Activated naive CD8-positive, alpha-beta T cell treated with anti-CD3 and anti-CD28 coated beads, Interleukin-2, amount 50 U/mL, for 16 hours (primary cell): ENCODE measurements at places on chromosomes 1 and 21.

DNA sequence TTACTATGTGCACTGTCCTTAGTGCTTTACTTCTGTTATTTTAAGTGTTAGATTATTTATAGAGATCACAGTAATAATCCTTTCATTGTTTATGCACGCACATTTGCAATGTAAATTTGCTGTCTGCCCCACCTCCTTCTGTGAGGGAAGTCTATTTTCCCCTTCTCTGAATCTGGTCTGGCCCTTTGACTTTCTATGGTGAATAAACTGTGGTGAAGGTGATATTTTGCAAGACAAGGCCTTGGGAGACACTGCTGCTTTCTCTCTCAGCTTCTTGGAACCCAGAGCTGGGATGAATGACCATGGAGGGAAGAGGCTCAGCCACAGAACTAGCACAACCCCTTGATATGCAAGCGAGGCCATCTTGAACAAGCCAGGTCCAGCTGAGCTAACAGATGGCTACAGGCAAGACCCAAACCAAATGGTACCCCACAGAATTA is 156.3 kb downstream of the ST6GALNAC3 start:
- no peak for DNase-seq

- no peak for DNase-seq
Measured at GRCh38 chr1:51445351-51446090, 73.5 kb downstream of the EPS15 start.

- DNase-seq = no peak
Measured at GRCh38 chr1:246005067-246005466, 502.0 kb downstream of the SMYD3 start.

DNA sequence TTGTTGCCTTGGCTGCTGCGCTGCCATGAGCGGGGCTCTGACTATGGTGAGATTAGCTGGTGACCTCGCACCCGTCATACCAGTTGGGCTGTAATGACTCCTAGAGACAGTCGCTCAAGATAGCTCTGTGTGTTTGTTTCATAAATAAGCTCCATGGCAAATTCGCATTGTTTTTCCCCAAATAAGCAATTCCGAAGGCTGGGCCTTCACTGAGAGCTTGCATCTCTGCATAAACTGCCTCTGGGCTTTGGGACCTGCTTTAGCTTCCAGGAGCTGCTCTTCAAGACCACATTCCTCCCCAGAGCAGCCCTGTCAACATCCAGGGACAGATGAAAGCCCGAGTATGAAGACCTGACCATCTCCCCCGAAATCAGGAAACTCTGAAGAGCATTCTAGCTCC is 40.7 kb upstream of the SCCPDH start:
- no peak for DNase-seq

- DNase-seq = no peak
Measured at GRCh38 chr1:234170067-234170466, 203.2 kb upstream of the COA6 start.

DNA sequence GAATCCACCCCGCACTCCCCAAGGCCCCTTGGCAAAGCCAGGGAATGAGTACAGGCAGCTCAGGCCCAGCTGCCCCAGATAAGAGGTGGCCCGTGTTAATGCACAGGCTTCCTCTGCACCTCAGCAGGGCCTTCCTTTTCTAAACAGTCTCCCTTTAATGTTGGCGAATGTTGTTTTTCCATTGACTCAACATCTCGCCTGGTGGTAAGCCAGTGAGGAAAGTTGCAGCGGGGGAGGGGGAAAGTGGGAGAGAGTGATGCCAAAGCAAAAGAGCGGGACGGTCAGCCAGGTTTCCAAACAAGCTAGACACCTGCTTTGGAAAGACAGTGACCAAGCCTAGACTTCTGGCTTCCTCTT is 10.3 kb upstream of the PROX1 start:
- DNase-seq = no peak

DNA sequence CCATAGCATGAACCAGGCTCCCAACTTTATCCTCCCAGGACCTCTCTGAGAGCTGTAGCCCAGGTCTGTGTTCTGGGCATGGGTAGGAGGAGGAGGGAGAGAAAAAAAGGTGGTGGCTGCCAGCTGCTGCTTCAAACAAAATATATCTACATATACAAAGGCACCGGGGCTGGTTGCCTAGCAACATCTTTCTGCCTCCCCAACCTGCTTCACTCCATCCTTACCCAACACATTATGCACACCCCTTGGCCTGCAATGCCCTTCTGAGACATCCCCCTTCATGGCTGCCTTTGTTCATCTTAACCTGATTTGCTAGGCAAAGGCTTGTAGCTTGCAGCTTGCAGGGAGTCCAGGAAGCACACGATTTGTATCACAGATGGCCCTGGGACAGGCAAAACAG is 27.2 kb upstream of the ATP1A1 start:
- no peak for DNase-seq

DNA sequence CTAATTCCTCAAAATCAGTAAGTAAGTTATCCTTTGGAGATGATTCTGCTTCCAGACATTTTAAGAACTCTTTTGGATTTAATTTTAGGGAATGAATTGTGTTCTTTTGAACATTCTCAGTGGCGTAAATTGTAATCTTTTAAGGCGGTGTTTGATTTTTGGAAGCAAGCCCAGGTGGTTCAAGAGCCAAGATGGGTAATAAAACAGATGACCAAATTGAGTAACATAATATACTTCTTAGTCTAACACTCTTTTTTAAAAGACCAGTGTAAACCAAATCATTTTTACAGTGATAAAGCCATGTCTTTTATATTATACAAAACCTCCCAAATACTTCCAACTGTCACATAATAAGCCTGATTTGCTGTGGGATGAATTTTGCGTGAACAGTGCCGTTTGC is 133.8 kb downstream of the LRRC40 start:
- DNase-seq = no peak

GRCh38 chr1:116755066-116755465 is 836 bp downstream of the CD2 start:
- no peak for DNase-seq

DNA sequence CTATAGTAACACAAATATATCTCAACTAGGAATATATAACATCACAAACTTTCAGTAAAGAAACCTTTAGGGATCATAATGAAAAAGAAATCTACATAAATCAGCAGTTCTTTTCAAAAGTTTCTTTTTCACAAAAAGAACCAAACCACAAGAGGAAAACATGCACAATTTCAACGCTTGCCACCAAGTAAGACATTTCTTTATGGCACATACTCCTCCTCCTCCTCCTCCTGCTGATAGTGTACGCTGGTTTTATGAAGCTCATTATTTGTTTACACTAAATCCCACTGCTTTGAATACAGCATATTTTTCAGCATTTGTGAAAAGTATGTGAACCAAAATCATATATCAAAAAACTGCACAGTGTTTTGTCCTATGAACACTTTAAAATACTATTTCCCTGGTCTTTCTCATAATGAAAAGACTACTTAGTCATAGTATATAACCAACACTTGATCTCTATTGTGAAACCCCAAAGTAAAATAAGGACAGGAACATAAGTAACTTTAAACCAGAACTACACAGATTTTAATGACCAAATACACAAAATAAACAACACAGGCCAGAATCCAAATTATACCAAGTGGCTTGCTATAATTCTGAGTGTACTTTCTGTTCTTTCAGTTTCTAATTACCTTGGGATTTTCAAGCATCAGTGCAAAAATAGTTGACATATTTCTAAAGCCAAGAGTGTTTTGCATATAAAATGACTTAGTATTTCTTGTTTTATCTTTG is 184.2 kb downstream of the EIF4G3 start:
- no peak for DNase-seq

DNA sequence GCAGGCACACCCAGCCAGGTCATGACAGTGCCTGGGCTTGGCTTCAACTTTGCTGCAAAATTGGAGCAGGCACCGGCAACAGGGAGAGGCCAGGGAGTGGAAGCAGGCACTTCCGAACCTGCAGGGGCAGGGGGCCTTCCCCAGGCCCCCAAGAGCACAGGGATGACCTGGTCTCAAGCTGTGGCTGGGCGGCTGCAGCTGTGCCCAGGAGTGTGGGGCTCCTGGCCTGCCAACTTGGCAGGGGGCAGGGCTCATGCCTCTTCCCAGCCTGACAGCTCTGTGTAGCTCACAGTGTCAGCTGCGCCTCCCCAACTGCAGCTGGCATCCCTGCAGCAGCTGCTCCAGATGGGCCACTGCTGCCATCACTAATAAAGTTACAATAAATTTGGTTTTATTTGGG is 51.5 kb upstream of the SCYL3 start:
- no peak for DNase-seq

DNA sequence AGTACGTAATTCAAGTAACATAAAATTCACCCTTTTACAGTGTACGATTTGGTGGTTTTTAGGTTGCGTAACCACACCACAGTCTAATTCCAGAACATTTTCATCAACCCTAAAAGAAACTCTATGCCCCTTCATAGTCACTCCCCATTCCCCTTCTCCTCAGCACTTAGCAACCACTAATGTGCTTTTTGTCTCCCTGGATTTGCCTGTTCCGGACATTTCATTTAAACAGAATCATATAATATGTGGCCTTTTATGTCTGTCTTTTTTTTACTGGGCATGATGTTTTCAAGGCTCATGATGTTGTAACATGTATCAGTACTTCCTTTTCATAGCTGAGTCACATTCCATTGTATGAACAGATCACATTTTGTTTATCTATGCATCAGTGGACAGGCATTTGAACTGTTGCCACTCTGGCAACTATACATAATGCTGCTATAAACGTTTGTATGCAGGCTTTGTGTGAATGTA is 20.8 kb downstream of the OBSCN start:
- DNase-seq = no peak

DNA sequence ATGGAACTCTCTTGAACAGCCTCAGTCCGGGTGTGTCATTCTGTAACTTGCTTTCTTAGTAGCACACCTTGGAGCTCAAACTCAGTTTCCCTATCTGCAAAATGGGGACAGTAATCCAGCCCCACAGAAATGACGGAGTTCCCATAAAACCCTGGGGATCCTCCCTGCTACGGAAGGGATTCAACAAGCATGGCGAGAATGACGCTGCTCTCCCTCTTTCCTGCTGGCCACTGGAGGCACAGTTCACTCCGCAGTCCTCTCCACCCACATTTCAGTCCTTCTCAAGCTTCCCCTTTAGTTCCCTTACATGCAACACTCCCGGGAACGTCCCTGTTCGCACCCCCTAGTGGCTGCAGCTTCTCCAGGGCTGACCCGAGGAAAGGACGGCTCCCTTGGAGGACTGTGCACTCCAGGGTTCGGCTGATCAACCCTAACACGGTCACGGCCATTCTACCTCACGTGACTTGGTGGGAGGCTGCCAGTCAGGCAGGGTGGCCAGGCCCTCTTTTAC is 20.6 kb downstream of the RUNX3 start:
- no peak for DNase-seq

GRCh38 chr1:43522776-43523480 is 7.8 kb upstream of the PTPRF start:
- no peak for DNase-seq

- DNase-seq = no peak
Measured at GRCh38 chr1:158930504-158930903, 848 bp upstream of the PYHIN1 start.

DNA sequence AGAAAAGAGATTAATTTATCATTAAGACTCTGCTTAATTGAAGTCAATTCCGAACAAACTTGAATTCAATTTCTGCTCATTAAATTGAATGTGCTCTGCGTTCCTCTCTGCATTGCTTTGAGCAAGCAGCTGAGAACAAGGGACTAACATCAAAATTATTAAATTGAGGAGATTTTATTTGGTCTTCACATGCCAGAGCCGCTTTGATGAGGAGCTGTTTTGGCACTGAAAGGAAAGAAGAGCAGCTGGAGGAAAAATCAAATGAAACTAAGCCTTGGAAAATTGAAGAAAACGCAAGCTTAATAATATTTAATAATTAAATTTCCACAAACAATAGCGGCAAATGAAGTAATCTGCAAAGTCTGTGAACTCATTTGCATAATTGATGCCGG is 222.0 kb upstream of the PKN2 start:
- no peak for DNase-seq

DNA sequence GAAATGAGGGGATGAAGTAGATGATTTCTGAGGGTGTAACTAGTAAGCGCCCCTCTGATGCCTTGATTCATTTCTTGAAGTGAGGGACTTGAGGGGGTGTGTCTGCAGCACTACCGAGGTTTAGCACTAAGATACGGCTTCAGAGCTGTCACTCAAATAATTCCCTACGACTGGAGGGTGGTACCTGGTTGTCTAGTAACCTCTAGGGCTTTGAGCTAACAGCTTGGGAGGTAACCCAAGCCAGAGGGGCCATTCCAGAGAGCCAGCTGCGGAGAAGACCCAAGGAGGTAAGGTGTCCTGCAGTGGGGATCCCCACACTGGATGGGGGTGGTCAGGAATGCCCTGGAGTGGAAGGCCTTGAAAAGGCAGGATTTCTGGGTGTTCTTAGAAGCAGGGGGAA is at the start of gene TTC24:
TSS of gene TTC24 (plus strand) at position 252 of the 400 bp plus-strand sequence. CDS start 1,642 bp downstream, outside the sequence.
- DNase-seq = no peak

DNA sequence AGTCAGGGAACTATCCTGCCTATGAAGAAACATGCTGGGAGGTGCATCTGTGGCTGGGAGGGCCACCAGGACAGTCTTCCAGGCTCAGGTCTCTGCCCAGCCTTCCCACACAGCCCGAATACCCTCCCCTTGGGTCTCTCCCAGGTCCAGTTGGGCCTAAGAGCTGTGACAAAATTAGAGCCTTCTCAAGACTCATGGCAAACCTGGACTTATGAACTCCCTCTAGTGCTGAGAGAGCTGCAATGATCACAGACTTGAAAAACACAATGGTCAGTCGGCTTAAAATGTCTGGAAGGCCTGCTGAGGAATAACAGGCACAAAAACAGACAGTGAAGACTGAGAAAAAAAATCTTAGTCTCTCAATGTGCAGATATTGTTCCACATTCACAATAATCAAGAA is 325.1 kb downstream of the BRINP2 start:
- no peak for DNase-seq

GRCh38 chr21:35414507-35415139 is 365.5 kb upstream of the RUNX1 start:
- no peak for DNase-seq

- no peak for DNase-seq
Measured at GRCh38 chr1:9443913-9444445, 95.3 kb upstream of the SLC25A33 start.

DNA sequence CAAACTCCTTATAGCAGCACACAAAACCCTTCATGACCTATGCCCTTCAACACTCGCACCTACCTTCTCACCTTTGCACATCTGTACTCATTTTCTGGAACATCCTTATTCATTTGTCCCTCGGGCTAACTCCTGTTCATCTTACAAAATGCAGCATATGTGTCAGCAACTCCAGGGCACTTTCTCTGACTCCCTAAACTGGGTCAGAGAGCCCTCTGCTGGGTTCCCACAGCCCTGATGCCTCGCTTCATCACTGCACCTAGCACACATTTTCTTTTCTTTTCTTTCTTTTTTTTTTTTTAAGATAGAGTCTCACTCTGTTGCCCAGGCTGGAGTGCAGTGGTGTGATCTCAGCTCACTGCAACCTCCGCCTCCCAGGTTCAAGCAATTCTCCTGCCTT is 54.0 kb downstream of the RAB3B start:
- no peak for DNase-seq
